NCI-H1092 (cell line): ENCODE measurements at places on chromosomes 6 and 20.

GRCh38 chr20:24361541-24361940, 107.9 kb upstream of the SYNDIG1 start:
- DNase-seq = no peak

DNA sequence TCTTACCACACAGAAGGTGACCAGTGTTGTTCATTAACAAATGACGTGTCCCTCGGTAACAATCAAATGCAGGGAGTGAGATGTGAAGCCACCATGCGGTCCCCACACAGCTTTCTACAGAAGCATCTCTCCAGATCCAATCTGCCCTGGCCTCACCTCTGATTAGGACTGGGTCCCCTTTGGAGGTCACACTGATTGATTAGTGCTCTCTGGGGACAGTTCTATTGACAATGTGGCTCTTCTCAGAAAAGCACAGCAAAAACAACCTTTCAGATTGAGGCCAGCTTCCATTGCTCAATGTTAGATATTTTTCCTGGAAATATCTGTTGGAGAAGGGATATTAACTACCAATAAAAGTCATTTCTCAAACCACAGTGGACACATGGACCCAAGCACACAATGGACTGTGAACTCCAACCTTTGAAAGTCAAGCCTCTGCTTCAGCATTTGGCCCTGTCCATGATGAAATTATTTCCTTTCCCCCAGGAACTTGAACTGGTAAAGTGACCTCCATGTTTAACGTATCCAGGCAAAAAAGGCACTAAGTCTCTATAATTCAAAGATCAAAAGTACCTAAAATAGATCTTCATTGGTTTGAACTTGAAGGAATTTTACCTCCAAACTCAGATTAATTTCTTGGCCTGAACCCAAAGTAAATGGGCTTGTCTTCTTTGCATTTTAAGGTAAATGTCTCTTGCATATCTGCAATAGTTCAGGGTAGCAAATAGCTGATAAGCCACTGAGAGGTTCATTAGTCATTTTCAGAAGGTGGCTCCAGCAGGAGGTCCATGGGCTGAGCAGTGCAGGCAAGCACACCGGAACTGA, 118.5 kb downstream of the FOXA2 start:
- no peak for DNase-seq

- DNase-seq = no peak
These were observed 126.3 kb upstream of the MYLIP start for GRCh38 chr6:16002332-16003196.

DNA sequence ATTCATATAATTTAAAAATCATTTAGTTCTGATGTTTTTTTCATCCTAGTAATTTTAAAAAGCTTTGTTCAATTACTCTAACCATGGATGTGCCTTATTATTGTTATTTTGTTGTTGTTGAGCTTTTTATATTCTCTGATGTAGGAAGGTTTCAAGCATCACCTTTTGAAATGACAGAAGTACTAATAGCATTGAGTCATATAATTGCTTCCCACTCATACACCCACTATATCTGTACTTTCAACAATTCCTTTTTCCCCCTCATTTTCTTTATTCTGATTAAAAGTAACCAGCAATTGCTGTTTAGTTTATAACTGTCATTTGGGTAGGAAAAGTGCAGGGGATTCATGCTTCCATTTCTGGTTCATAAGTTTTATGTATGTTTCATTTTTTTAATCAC, 38.6 kb downstream of the DNAH8 start:
- no peak for DNase-seq

- no peak for DNase-seq
These were observed 104.8 kb downstream of the FLRT3 start for GRCh38 chr20:14232650-14233049.

DNA sequence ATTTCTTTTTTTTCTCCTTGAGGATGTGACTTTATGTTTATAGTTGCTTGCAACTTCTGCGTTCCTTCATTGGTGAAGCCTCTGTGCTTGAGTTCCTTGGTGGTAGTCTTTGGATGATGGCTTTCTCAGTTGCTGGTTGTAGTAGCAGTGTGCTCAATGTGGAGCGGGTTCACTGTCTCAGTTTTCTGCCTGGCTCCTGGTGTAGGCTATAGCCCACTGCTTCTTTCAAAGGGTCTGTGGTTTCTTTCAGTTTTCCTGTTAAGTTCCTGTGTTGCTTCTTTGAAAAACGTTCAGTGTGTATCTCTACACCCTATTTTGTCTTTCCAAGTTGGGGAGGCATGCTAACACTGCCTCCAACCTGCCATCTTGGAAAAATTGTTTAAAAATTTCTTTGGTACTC, 33.9 kb upstream of the ZBTB24 start:
- DNase-seq = no peak

DNA sequence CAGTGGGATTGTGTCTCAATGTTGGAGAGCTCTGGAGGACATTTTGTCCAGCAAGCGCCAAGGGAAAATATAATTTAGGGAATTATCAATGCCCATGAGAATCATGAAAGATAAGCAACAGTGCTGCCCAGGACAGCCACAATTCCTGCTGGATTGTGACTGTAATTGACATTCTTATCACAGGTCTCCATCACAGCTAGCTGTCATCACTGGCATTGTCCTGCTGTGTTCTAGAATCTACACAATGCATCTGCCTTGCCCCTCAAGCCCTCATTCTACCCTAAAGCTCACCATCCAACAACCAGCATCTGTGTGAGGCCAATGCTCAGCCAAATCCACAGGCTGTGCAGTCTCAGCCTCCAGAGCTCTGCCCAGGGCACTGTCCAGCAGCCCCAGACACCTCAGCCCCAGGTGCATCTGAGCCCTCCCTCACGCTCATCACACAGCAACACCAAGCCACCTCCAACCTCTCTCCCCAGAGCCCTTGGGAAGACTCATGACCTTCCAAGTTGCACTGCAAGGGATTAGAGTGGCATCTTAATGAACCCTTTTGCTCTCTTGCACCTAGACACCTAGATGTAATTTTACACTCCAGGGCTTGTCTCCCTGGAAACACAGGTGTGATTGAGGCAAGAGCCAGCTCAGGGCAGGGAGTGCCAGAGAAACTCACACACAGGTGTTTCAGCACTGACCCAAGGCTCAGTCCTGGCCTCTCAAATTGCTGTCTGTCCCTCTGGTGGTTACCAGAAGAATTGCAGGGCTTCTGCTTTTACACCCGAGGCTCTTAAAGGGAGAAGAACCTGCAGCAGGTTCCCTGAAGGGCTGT, 85.2 kb upstream of the PHACTR3 start:
- DNase-seq = no peak

- DNase-seq = no peak
These were observed 309.8 kb downstream of the CDC5L start for GRCh38 chr6:44697327-44697726.

GRCh38 chr20:17556837-17557674, 12.8 kb upstream of the DSTN start:
- DNase-seq = peak; percentile 85

GRCh38 chr20:23881371-23881770, 1.8 kb upstream of the CST5 start:
- DNase-seq = no peak

GRCh38 chr6:6201200-6201599, 119.3 kb downstream of the F13A1 start:
- DNase-seq = no peak

DNA sequence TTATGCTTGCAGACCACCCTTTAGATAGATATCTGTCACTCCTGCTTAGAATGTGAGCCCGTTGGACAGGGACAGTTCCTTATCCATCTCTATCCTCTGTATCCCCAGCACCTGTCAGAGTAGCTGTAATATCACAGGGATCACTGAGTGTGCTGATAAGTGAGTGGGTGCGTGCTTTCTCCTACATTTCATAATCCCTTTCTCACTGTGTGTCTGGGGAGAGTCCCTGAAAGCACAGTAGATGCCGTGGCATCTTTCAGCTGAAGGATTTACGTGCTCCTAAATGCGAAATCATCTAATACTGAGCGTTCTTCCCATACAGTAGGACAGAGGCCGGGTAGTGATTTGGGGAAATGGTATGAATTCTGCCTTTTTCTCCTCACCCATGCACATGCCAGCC, 198.9 kb upstream of the SASH1 start:
- DNase-seq = no peak

GRCh38 chr6:30194797-30195690, 18.2 kb downstream of the TRIM26 start:
- DNase-seq = no peak

DNA sequence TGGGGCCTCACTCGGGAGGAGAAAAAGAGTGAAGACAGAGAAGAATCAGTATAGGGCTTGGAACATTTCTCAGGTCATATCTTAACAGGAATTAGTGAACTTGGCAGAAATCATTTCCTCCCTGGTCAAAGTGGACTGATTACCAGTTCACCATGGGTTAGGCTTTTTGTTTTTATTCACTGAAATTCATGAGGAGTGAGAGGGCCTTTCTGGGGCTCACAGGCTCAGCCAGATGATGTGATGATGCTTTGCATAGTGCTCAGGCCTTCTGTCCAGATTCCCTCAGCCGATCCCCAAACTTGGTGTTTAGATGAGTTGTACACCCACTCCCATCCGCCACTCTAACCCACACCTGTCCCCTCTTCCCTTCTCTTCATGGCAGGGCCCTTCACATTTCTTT, 32.5 kb downstream of the SRSF3 start:
- no peak for DNase-seq

DNA sequence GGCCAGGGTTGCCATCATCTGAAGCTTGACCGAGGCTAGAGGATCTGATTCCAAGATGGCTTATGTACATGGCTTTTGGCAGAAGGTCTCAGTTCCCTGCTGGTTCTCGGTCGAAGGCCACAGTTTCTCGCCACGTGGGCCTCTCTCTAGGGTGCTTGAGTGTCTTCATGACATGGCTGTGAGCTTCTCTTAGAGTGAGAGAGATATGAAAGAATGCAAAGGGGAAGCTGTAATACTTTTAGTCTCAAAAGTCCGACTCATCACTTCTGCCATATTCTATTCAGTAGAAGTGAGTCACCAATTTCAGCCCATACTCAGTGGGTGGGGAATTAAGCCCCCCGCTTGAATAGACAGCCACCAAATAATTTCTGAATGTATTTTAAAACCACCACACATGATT, 94.2 kb downstream of the UTRN start:
- DNase-seq = no peak

DNA sequence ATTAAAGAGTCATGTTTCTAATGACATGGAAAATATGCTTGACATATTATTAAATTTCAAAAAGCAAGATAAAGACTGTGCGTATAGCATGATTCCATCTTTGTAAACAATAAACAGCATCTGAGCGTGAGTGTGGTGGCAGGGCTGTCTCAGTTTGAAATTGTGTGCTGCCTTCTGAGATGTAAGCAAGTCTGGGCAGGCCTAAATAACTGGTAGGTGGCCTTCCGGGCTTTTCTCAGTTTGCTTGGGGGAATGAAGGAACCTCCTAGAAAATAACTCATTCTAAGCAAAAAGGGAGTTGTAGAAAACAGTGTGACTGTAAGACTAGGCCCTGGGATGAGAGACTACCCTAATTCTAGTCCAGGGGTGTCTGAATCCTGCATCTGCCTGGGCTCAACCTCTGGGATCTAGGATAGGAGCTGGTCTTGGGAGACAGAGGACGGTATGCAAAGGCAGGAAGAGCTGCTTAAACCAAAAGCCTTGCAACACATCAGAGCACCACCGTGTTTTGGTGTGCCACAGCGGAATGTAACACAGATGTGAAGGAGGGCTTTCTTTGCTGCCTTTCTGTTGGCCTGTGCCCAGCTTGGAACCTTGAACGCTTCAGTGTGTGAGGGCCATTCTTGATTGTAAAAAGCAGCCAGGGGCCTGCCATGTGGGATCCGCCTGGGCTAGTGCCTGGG, 63.5 kb upstream of the L3MBTL3 start:
- DNase-seq = no peak

- DNase-seq = no peak
These were observed 945 bp downstream of the TENT5A start for GRCh38 chr6:81751388-81752083.

GRCh38 chr20:34829191-34829590, 3.7 kb upstream of the NCOA6 start:
- no peak for DNase-seq

DNA sequence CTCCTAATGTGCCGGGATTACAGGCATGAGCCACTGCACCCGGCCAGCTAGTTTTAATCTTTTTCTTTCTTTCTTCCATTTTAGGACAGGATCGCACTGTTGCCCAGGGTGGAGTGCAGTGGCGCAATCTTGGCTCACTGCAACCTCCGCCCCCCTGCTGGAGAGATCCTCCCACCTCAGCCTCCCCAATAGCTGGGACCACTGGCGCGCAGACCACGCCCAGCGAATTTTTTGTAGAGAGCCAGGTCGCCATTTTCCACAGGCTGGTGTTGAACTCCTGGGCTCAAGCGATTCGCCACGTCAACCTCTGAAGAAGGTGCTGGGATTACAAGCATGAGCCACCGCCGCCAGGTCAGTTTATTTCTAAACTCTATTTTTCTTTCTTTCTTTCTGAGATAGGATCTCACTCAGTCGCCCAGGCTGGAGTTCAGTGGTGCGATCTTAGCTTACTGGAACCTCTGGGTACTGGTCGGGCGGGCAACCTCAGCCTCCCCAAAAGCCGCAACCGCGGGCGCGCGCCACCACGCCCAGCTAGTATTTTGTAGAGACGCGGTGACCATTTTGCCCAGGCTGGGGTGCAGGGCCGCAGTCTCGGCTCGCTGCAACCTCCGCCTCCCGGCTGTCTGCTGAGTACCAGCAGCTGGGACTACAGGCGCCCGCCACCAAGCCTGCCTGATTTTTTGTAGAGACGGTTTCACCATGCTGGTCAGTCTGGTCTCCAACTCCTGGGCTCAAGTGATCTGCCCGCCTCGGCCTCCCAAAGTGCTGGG, 20.0 kb upstream of the LIN28B start:
- DNase-seq = no peak

GRCh38 chr6:41216616-41217015, 11.5 kb upstream of the TREML4 start:
- DNase-seq = no peak

- no peak for DNase-seq
These were observed 537.9 kb upstream of the GJE1 start for GRCh38 chr6:141594874-141595273.

DNA sequence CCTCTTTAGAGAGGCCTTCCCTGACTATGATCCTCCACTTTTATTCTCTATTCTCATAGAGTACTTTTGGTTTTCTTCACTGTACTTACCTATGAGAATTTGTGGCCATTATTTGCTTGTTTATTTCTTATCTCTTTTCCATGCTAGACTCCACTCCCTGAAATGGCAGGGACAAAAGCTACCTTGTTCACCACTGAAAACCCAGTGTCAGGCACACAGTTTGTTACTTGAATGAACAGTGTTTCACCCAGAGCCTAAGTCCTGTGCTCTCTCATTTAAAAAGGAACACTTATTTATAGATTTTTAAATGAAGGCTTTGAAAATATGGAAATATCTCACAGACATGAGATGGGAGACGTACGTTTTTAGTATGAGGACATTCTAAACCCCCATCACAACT, 47.7 kb upstream of the ENPP5 start:
- DNase-seq = no peak

- DNase-seq = no peak
These were observed 53.1 kb downstream of the KIF16B start for GRCh38 chr20:16520154-16520553.

DNA sequence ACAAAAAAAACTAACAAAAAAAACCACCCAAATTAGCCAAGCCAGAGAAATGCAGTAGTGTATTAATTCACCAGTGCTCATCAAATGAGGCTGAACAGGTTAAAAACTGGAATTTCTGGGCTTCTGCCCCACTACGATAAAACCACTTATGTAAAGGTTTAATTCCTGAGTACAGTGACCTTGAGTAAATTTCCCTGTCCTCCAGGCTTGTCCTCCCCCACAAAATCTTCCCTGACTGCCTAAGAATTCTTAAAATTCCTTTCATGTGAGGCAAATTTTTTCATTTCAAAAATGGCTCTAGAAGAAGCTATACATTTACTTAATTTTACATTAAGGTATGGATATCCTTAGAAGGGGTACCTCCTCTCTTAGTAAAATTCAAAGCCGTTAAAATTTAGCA, 80.1 kb upstream of the ID4 start:
- no peak for DNase-seq

GRCh38 chr6:118933855-118934460, 1.0 kb downstream of the MCM9 start:
- no peak for DNase-seq
